H7 (cell line): ENCODE measurements at places on chromosomes 16 and 17. TPM values are rescaled to one million over a fixed set of nuclear protein-coding genes. Genes with fewer than 3 reads are reported as not detected.

- DNase-seq: no peak
Measured at GRCh38 chr16:2967211-2967631, 1.9 kb upstream of the PAQR4 start.

GRCh38 chr17:46782250-46782953 is 36.1 kb downstream of the WNT3 start:
- DNase-seq: peak; percentile 91

- no peak for DNase-seq
Measured at GRCh38 chr16:46787909-46788308, 39.8 kb upstream of the MYLK3 start.

- DNase-seq: peak; percentile 67
Measured at GRCh38 chr17:49708515-49709183, 885 bp upstream of the SLC35B1 start.

Gene CCDC200
- not detected in 2 replicates for total RNA-seq

Gene AGRP
- total RNA-seq: 1.1 TPM in 1 of 2 replicates, not detected in the other

- no peak for DNase-seq
Measured at GRCh38 chr17:79609049-79609589, 1.7 kb downstream of the RBFOX3 start.

- peak; percentile 62 for DNase-seq
Measured at GRCh38 chr17:1755252-1755826, 6.5 kb upstream of the SERPINF1 start.

GRCh38 chr16:23959752-23960072 is 123.9 kb downstream of the PRKCB start:
- DNase-seq: no peak

Gene ZNF668
- 16.4 and 19.9 TPM in 2 replicates for total RNA-seq

GRCh38 chr16:79687249-79688130 is 87.0 kb upstream of the MAF start:
- DNase-seq: no peak

- DNase-seq: no peak
Measured at GRCh38 chr17:41352597-41353366, 2.2 kb upstream of the KRT33A start.
